ENCODE measurements at places on chromosomes 11 and 22.

GRCh38 chr11:126519764-126520734 lies 164.6 kb downstream of the ST3GAL4 start:
- DNase-seq, result no peak

GRCh38 chr11:36748836-36749235 lies 150.8 kb upstream of the RAG2 start:
- no peak for DNase-seq

GRCh38 chr22:50710221-50710620 lies 27.8 kb upstream of the ACR start:
- DNase-seq, result no peak

GRCh38 chr11:7570938-7571521 lies 57.2 kb downstream of the PPFIBP2 start:
- DNase-seq, result no peak

GRCh38 chr11:45041596-45041995 lies 90.9 kb upstream of the TP53I11 start:
- peak; percentile 52 for DNase-seq

DNA sequence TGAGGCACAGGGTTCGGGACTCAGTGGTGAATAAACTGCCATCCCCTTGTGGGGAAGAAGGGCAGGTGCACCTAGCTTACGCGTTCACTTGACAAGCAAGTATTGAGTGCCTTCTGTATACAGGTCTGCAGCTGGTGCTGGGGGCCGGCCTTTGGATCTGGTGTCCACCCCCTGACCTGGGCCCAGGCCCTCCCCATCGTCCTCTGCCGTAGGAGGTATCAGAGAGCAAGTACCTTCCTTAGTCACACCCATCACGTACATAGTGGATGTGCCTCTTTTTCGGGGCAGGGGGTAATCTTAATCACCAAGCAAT lies 53.3 kb downstream of the SMIM38 start:
- DNase-seq, result no peak

DNA sequence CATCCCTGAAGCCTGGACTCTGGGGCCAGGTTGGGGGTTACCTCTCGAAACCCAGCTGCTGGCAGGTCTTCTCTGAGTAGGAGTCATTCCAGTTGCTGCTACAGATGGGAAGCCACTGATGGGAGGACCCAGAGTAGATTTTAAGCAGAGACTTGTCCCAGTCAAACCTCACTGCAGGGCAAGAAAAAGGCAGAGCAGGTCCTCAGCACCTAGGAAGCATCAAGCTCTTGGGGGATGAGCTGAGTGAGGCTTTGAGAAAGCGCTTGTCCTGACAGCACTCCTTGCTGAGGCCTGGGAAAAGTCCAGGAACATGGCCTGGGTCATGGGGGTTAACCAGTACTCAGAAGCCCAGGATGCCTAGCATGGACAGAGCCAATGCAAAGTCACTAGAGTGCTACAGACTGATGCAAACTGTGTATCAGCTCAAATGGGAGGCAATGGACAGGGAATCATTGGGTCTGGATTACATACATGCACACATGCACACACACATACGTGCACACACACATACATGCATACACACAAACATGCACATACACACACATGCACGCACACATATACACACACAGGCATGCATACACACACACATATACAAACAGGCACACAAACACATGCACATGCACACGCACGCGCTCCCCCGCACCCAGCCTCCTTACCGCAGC lies 15.3 kb downstream of the TMPRSS13 start:
- DNase-seq, result no peak

DNA sequence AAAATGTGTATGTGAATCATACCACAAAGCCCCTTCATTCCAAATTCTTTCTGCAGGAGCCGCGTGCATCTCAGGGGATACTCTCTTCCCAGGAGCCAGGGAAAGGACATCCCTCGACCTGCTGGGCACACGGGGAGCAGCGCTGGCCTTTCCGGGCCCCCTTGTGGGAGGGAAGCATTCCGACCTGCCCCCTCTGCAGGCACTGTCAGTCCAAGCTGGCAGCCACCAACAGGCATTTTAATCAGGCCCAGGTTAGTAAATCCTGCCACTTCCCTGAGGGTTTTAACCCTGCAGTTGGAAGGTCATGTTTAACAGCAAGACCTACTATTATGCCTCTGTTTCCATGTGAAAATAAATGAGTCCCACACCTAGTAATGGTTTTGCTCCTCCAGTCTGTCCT lies 391.5 kb downstream of the SHANK2 start:
- no peak for DNase-seq

- no peak for DNase-seq
Measured at GRCh38 chr22:36379593-36380361, 8.0 kb downstream of the MYH9 start.

- DNase-seq, result no peak
Measured at GRCh38 chr11:62018981-62019664, 51.7 kb upstream of the FTH1 start.

DNA sequence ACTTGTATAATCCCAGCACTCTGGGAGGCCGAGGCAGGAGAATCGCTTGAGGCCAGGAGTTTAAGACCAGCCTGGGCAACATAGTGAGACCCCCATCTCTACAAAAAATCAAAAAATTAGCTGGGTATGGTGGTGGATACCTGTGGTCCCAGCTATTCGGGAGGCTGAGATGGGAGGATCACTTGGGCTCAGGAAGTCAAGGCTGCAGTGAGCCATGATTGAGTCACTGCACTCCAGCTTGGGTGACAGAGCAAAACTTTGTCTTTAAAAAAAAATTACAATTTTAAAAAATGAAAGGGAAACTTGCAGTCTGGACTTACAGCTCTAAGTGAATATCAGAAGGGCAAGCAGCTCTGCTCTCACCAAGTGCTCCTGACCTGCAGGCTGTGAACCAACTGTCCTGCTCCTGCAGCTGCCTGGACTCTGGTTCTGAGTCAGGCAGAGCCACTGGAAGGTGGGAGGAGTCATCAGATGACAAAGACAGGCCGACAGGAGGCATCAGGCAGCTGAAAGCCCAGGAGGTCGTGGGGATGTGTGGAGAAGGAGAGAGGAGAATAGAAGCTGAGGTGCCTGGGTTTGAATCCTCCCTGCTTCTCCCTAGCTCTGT lies 9.6 kb downstream of the SMTNL1 start:
- no peak for DNase-seq

GRCh38 chr11:35463331-35463751 lies 44.0 kb upstream of the SLC1A2 start:
- DNase-seq, result no peak
